CD4-positive, alpha-beta T cell treated with Interleukin-17A for 4 hours (primary cell): ENCODE measurements at places on chromosomes 3 and 15.

DNA sequence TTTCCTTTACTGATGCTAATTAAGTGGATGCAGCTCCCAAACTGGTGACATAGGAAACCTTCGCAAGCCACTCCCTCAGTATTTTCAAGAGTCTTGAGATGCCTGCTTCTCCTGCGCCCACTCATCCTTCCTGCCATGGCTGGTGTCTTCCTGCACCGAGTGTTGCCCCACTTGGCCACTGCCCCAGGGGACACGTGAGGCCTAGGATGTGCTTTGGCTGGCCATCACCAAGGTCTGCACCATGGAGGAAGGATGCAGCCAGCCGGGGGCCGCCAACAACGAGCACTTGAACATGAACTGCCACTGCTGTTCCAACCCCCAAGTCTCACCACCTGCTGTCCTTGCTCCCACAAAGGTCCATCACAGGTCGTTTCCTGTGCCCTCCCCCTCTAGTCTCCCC is 34.1 kb downstream of the EPHB3 start:
- no peak for DNase-seq

DNA sequence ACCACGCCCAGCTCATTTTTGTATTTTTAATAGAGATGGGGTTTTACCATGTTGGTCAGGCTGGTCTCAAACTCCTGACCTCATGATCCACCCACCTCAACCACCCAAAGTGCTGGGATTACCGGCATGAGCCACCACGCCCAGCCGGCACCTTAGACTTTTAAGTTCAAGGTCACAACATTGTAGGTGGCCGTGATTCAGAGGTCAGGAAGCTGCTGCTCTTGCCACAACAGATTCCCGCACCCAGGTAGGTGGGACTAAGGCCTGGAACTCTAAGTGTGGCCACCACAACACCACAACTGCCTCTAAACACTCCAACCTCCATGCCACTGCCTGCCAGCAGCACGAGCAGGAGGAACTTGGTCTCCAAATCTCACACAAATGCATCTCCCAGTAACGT is 196.8 kb downstream of the STT3B start:
- DNase-seq = no peak

DNA sequence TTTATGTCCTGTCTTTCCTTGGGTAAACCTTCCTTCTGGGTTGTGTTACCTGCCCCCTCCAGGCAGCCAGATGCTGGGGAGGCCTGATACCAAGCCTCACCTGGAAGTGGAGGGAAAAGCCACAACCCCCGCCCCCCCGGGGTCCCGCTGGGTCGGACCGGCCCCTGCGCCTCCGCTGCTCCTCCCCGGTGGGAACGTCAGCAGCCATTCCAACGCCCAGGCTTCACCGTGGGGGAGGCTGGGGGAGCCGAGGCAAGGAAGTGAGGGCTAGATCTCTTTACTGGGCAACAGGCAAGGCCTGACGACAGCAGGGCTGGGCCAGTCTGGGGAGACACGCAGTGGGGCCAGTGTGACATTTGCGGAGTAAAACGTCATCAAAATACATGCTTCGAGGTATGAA is 53.0 kb upstream of the SNRPA1 start:
- no peak for DNase-seq

GRCh38 chr15:68583321-68583720 is 4.5 kb downstream of the CORO2B start:
- no peak for DNase-seq

GRCh38 chr15:78034495-78035191 is 42.9 kb downstream of the TBC1D2B start:
- DNase-seq = peak; percentile 84

GRCh38 chr3:46684891-46685290 is 8.6 kb downstream of the ALS2CL start:
- DNase-seq = no peak

- DNase-seq = no peak
Observed at GRCh38 chr3:173733029-173733652, 335.6 kb downstream of the NLGN1 start.

DNA sequence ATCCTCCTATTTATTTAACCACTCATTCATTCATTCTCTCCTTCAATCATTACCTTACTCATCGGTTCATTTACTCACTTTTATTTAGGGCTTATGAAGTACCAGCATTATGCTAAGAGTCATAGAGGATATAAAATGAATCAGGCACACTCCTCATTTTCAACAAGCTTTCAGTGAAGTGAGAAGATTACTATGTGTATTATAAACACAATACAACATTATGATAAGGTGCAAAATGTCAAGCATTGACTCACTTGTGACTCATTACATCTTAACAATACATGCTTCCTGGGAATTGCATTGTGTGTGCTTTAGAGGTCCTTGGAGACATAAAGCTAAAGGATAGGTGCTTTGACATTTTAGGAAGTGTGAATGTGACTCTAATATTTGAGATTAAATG is 60.4 kb downstream of the PLAAT1 start:
- no peak for DNase-seq

- no peak for DNase-seq
Observed at GRCh38 chr15:96690733-96691132, 360.2 kb downstream of the NR2F2 start.

DNA sequence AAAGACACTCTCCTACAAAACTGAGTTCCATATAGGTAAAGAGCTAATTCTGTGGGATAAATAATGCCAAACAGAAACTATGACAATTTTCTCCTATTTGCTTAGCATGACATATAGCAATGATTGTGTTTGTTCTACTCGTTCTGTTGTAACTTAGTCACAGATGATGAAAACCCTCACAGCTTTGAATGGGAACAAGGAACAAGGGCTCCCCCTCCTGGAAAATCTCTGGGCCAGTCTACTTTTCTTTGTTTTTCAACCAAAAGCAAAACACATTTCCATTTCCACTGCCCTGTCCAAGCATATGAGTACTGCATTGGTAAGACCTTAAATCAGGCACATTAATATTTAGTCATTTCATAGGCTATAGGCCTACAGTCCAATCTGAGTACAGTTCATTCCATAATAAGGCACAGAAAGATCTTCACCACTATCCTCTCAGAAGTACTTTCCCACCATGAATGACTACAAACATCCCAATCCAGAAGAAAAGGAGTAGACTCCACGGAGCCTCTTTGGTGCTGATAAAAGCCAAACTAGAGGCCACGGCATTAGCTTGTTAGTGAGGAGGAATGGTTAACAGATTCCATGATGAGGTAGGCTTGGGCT is 67.1 kb downstream of the ATP8B4 start:
- peak; percentile 4 for DNase-seq

- no peak for DNase-seq
Observed at GRCh38 chr15:60917461-60918145, 311.5 kb downstream of the RORA start.

- DNase-seq = no peak
Observed at GRCh38 chr3:28682121-28682520, 333.5 kb upstream of the AZI2 start.

DNA sequence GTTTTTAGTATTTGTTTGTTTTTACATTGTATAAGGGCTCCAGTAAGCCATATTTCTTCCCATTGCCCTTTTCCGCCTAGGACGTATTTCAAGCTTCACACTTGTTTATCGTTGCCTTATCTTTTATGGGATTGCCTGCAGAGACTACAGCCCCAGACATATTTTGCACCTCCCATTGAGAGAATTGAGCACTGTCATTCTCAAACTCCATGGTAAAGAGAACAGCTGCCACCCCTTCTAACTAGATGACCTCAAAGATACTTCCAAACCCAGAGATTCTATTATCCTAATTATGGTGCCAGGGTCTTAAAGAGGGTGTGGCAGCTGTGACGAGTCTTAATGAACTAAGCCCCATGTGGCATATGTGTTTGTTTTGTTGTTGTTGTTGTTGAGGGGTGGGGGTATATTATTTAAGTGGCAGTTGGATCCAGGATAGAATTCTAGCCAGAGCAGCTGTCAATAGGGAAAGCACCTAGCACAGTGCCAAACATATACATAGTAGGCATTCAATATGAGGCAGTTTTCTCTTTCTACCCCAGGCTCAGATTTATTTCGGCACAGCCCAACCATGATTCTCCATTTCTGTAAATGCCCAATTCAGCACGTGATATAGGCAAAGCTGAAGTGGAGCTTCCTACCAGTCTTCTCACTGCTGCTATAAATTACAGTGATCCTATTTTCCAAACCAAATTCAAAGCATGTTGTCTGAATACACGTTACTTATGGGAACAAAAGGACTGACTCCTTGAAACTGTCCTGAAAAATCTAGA is 932 bp upstream of the TP53BP1 start:
- no peak for DNase-seq

GRCh38 chr3:168820810-168821415 is 725.2 kb upstream of the GOLIM4 start:
- no peak for DNase-seq

DNA sequence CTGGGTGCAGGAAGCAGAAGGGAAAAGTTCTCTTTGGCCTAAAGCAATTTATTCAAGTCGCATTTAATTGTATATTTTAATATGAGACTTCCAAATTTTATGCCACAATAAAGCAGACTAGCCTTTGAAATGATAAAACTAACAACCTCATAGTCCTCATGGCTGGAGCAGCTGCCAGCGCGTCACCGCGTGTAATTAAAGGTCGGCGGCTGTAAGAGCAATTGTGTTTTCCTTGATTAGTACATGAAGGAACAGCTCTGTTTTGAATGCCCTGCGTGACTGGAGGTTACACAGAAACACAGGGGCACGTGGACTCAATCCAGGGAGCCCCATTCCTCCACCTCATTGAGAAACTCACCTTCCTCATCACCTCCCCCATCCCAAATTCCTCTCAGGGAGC is 10.1 kb upstream of the LRRC15 start:
- DNase-seq = no peak

DNA sequence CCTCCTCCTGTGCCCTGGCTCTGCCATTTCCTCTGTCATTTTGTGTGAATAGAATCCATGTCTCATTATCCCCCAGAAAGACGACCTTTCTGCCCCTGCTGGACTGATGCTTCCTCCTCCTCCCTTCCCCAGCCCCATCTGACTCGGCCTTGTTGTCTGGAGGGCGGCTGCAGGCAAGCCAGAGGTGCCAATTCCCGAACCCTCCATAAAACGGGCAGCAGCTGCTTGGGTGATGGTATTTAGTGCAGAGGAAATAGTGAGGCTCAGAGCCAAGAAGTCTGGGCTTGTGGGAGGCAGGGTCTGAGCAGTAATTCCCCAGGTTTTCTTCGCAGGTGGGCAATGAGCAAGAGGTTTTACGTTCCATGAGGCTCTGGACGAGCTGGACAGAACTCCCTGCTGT is 71.2 kb downstream of the ITGA11 start:
- DNase-seq = no peak

- DNase-seq = peak; percentile 2
Observed at GRCh38 chr3:160757233-160758106, 1.4 kb downstream of the PPM1L start.

- DNase-seq = no peak
Observed at GRCh38 chr15:90062973-90063769, 39.1 kb downstream of the IDH2 start.

- peak; percentile 6 for DNase-seq
Observed at GRCh38 chr3:51276046-51276445, 109.0 kb upstream of the MANF start.

- no peak for DNase-seq
Observed at GRCh38 chr3:171226794-171227193, 200.3 kb upstream of the SLC2A2 start.

DNA sequence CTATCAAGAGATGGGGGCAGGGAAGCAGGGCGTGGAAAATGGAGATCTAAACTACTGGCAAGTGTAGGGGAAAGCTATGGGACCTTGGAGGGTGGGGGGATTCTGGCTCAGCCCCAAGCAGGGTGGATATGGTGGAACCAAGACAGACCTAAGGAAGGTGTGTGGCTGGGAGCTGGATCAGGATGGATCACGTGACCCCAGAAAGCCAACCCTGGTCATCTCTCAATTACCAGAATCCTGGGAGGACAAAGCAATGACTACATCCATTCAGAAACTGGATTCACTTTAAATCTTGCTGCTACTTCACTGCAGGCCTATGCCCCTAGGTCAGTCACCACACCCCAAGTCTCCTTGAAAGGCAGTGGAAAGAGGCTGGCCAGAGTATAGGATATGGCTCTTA is 68.4 kb downstream of the WHAMM start:
- no peak for DNase-seq

- DNase-seq = no peak
Observed at GRCh38 chr3:185931777-185932612, 5.8 kb downstream of the TRA2B start.

- DNase-seq = no peak
Observed at GRCh38 chr3:107627962-107628542, 105.3 kb downstream of the BBX start.

DNA sequence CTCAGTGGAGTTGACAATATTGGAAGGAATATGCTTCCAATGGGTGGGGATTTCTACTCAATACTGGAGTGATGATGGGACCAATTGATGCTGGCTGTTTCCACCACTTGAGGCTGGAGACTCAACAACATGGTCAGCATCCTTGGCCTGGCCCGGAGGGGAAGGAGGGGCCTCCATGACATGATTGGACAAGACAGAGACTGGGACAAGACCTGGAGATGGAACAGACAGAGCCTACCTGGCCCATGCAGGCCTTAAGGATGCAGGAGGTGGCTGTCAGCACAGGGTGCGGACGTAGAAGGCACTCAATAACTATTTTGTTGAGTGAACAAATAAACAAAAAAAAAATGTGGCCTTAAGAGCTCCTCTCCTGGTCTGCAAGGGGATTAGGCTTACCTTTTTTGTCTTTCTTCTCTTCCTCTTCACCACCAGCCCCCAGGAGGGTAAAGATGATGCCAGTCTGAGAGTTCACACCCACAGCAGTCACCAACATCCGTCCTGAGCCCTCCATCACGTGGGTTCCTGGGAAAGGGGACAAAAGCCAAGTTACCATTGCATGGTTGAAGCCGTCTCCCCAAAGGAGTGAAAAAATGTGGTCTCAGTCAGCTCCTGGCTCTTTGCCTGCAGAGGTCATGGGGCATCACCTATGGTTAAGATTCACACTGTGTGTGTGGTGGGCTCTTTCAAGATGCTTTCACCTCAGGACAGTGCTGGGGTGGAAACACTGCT is 67.1 kb upstream of the SEC13 start:
- no peak for DNase-seq

- no peak for DNase-seq
Observed at GRCh38 chr3:185330644-185331043, 32.3 kb upstream of the MAP3K13 start.

- no peak for DNase-seq
Observed at GRCh38 chr3:170107941-170108340, 70.1 kb downstream of the GPR160 start.

- no peak for DNase-seq
Observed at GRCh38 chr15:33443708-33444107, 132.9 kb downstream of the RYR3 start.

DNA sequence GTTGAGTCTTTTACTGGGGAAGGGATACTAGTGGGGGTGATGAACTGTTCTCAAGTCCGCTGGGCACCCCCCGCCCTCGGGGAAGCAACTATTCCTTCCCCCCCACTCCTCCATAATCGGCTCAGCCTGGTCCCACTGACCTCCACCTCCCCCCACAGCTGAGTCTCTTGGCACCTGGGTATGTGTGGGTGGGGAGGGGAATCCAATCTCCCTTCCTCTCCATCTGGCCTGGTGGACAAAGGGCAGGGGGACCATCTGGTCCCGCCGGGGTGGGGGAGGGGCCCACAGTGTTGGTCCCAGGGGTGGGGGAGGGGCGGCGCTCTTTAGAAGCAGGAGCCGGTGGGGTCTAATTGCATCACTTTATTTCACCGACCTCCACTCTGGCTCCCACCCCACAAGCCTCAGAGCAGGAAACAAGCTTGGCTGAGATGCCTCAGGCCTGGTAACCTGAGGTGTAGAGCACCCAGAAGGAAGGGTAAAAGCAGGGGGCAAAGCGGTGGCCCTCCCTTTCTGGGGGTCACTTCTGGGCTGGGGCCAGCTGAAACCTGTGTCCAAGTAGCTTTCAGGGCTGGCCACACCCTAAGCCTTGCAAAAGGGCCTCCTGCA is 1.0 kb upstream of the PCBP4 start:
- peak; percentile 12 for DNase-seq
